NCI-H1930 (cell line): ENCODE measurements at places on chromosomes 11 and 22.

DNA sequence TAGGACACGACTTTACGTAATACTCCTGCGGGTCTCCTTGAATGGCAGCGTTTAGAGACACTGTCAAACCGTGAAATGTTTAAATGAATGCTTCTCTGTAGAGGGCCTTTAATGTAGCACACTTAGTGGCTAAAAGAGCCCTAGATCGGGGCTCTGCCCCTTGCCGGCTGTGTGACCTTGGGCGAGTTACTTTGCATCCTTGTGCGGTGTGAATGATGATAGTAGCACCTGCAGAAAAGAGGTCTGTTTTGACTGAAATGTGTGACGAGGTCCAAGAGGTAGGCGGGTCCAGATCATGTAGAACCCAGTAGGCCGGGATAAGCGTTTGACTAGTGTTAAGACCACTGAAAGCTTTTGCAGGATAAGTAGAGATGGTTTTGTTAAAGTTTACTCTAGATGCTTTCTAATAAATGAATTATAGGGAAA is 866 bp downstream of the MED17 start:
- DNase-seq, result no peak

DNA sequence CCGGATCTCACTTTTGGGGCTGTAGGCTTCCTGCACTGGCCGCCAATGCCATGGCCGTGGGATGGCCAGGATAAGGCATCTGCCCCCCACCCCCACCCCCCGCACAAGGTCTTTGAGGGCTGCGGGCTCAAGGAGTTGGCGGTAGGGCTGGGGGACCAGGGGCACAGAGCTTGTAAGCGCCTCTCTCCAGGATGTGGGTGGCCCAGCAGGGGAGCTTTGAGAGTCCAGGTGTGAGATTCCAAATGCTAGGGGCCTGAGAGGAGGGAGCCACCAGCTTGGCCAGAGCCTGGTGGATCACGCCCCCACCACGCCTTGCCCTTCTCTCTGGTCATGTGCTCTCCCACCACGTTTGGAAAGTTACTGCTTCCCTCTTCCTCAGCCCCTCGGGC is 5.0 kb downstream of the CD81 start:
- no peak for DNase-seq

GRCh38 chr11:119816660-119817059 is 87.7 kb upstream of the NECTIN1 start:
- DNase-seq, result no peak

DNA sequence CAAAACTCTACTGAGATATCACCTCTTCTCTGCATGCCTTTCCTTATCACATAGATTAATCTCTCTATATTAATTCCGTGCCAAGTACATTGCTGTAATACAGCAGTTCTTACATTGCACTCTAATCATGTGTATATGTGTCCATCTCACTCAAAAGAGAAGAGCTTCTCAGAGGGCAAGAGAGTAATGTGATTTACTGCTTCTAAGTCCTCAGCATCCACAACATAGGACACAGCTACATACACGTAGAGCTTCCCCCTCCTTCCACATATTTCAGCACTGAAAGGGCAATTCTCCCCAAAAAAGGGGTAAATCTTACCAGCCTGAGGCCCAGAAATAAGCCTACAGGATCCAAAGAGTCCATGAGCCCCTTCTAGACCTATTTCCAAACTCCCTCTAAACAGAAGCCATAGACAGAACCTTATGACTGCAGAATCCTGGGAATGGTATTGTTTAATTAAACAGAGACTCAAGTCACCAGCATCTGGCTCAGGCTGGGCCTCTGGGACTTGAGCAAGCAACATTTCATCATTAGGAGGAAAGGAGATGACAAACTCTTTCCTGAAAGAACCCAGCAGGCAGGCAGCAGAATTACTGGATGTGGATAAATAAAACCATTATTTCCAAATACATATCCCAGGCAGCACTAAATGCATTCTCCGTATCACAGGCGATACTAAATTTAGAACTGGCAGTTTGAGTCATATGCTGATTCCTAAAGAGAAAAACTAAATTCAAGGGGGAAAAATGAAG is 87.2 kb downstream of the KCNC1 start:
- DNase-seq, result no peak

DNA sequence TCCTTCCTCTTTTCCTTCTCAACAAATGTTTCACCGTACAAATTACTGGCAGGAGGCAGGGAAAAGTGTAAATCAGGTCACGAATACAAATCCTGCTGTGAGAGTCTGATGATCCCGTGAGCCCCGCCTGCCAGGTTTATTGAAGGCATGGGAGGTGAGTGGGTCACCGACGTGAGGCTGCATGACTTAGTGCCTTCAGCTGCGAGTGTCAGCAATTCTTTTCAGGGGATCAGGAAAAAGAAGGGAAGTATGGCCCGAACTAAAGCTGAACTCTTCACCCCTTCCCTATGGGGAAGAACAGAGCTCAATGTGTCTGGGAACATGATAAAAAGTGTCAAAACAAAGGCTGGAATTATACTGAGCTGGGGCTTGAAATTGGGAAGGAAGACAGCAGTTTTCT is 166.2 kb downstream of the OPCML start:
- no peak for DNase-seq

GRCh38 chr22:48886604-48887393 is 940.9 kb downstream of the BRD1 start:
- no peak for DNase-seq

DNA sequence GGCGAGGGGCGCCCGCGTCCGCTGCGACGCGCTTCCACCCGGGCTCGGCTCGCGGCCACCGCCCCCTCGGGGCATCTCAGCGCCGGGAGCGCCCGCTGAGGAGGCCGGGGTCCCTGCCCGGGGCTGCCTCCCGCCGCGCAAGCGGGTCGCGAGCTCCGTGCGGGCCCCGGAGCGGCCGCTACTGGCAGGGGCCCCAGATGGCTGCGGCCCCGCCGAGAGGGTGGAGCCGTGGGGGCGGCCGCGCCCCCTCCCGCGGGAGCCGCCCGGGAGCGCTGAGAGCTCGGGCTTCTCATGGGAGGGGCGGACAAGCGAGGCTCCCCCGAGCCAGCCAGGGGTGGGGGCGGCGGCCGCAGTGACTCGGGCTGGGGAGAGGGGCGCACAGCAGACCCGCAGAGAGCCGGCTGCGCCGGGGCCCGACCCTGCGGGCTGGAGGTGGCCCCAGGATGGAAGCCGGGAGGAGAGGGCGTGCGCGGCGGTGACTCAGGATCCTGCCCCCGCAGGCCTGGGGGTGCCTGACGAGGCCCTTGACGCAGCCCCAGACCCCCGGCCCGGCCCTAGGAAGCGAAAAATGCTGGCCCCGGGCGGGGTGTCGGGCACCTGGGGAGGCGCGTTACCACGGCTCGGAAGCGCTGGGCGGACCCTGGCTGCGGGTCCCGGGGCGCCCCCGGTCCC is 603 bp upstream of the ZFTA start:
- no peak for DNase-seq

GRCh38 chr11:1198561-1199240 is 24.2 kb upstream of the MUC5B start:
- DNase-seq, result no peak

GRCh38 chr22:47177334-47177815 is 414.9 kb downstream of the TBC1D22A start:
- DNase-seq, result no peak

- DNase-seq, result no peak
Observed at GRCh38 chr22:37312549-37313183, 30.4 kb downstream of the CYTH4 start.

DNA sequence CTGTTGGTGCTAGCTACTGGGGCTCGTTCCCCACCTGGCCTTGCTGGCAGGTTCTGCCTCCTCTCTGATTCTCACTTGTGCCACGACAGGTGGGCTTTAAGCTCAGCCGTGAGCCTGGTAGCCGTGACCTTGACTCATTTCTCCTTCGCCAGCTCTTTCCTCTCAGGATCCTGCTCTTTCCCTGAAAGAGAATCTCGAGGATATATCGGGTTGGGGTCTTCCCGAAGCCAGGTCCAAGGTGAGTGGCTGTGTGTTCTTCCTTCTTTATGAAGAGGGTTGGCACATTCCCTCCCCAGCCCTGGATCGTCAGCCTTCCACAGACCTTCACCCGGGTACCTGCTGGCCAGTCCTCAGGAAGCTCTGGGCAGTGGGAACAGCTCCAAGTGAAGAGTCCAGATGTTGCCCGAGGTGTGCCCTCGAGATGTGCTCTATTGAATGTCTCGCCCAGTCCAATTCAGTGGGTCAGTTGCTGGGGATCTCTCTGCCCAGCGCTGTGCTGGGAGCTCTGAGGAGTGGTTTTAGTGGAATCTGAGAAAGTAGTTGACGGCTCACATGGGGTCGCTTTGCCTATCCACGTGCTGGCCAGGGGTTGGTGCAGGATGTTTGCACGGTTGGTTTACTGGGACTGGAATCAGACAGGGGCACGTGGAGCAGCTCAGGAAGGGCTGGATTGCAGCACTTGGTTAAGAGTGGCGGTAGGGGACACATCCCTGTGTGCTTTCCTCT is 1.4 kb downstream of the ZNF74 start:
- DNase-seq, result no peak

GRCh38 chr11:93396316-93396715 is 65.8 kb downstream of the DEUP1 start:
- no peak for DNase-seq

DNA sequence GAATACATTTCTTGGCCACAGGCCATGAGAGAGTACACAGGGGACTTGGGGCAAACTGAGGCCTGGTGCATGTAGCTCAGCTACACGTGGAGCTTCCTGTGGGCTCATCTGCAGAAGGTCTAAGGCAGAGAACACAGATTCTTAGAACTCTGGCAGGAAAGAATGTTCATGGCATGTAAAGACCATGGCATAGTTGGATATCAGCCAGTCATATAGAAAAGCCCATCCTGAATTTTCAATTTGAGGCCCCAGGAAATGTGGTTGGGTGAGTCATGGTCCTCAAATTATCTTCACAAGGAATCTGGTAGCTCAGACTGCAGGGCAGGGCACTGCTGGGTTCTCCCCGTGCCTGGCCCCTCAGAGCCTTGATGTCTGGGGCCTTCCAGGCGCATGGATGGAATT is 13.7 kb upstream of the ST3GAL4 start:
- DNase-seq, result no peak

- DNase-seq, result no peak
Observed at GRCh38 chr11:61488651-61489291, 19.8 kb upstream of the LRRC10B start.

DNA sequence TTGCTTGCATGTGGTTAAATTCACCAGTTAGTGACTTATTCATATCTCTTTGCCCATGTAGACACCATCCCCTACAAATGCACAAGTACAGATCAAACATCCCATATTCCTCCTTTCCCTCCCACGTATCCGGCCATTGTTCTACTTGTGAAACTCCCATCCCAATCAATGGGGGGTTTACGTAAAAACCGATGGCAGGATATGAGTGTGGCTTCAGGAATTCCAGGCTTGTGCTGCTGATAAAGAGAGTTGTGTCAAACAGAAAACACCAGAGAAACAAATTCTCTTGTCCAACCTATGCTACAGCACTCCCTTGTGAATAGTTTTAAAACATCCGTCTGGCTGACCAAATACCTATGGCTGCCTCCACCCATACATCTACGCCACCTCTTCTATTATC is 15.5 kb downstream of the FLI1 start:
- no peak for DNase-seq

- DNase-seq, result no peak
Observed at GRCh38 chr11:78408619-78409018, 9.0 kb downstream of the GAB2 start.

GRCh38 chr11:103257360-103257759 is 148.1 kb downstream of the DYNC2H1 start:
- no peak for DNase-seq

GRCh38 chr22:49547751-49548239 is 279.9 kb downstream of the BRD1 start:
- no peak for DNase-seq

- no peak for DNase-seq
Observed at GRCh38 chr22:44133161-44133560, 47.6 kb upstream of the PARVG start.

DNA sequence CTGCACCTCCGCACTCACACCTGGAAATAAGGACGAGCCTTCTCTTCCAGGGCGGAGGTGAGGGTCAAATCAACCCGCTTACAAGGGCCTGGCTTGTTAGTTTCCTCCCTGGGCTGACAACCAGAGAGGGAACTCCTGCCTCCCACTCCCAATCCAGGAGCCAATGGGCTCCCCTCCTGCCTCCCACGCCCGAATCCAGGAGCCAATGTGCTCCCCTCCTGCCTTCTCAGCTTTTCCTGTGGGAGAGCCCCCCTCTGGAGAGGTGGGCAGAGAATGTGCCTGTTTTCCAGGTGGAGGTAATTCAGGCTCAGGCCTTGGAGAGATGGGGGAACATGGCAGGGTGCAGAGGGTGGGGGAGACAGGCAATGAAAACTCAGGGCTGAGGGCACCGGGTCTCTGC is 53.7 kb upstream of the TTLL12 start:
- DNase-seq, result no peak

DNA sequence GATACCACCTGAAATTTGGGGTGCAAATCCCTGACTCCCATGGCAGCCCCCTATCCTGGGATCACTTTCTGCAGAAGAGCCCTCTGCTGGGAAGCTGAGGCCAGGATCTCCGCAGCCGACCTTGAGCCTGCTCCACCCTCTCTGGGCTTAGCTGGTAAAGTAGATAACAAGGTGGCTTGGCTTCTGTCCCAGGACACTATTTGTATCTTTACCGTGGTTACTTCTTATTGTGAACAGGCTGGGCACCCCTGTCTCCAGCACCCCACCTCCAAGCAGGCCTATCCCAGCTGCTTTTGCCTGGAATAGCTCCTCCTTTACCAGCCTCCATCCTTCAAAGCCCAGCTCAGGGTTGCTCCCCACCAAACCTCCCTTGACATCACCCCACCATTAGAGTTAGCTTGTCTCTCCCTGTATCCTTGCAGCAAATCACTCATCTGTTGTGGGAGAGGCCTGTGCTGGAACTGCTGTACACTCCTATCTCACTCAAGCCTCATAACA is 35.2 kb upstream of the P2RY2 start:
- no peak for DNase-seq

DNA sequence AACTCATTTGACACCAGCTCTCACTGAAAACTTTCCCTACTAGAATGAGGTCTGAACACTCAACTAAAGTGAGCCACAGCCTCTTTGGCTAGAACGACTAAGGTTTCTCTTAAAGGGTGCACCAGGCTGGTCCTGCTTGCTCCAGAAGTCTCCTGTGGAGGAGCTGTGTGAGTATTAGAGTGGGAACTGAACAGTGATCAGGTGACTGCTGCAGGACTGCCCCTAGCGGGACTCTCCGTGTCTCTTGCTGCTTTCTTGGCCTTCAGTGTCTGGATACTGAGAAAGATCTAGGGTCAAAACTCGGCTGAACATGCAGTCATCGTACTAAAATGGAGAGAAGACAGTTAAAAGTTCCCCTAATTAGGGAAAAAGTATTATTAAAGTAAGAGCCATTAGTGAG is 34.6 kb downstream of the FAM118A start:
- DNase-seq, result no peak

GRCh38 chr11:11313426-11313825 is 39.6 kb downstream of the CSNK2A3 start:
- DNase-seq, result no peak

DNA sequence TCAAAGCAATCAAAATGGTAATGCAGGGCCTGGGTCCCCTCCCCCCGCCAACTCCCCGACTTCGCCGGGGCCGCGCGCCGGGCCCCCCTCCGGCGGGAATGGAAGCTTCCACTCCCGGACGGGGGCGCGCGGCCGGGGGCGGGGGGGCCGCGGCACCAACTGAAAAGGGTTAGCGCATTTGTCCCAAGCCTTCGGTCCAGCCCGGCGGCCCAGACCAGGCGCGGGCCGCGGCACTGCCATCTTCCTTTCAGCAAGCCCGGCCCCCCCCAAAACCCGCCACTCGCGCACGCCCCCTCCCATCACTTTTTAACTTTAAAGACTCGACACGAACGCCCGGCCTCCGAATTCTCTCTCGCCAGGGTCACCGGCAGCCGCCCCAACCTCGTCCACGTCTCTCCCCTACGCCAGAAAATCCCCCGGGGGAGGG is 2.8 kb downstream of the PHF21B start:
- DNase-seq, result no peak

- no peak for DNase-seq
Observed at GRCh38 chr22:28817919-28818859, 17.8 kb upstream of the XBP1 start.
